Renal cortical epithelial cell (primary cell): ENCODE measurements at places on chromosomes 5 and 9. TPM values are rescaled to one million over a fixed set of nuclear protein-coding genes. Genes with fewer than 3 reads are reported as not detected.

DNA sequence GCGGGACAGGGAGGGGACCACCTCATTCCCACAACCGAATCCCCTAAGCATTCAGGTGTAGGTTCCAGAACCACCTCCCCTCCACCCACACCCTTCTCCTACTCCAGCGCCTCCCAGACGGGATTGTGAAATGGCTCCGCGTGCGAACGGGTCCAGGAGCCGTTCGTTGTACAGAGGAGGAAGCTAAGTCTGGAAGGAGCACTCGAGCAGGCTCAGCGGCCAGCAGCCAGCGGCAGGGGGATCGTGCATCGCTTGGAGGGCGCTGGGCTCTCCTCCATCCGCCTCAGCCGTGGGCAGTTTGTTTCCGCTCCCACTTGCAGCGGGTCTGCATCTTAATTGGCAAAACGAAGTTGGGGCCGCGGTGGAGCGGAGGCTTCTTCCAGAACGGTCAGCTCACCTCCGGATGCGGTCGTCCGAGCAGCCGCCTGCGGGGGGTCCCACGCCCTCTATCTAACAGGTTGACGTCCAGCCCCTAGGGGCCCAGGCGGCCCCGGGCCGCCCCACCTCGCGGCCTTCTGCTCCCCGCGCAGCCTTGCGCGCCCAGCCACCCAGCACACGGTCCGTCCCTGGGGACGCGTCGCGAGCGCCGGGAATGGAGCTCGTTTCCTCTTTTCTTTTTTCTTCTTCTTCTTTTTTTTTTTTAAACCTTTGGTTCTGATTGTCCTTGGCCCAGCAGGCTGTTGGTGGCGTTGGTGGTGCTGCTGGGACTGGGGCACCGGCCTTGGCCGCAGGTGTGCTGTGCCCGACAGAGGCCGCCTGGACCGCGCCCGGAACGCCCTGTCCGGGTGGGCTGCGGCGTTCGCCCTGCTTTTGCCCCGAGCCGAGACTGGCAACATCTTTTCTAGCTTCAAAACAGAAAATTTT lies 3.9 kb upstream of the BARX1 start:
- DNase-seq: no peak

DNA sequence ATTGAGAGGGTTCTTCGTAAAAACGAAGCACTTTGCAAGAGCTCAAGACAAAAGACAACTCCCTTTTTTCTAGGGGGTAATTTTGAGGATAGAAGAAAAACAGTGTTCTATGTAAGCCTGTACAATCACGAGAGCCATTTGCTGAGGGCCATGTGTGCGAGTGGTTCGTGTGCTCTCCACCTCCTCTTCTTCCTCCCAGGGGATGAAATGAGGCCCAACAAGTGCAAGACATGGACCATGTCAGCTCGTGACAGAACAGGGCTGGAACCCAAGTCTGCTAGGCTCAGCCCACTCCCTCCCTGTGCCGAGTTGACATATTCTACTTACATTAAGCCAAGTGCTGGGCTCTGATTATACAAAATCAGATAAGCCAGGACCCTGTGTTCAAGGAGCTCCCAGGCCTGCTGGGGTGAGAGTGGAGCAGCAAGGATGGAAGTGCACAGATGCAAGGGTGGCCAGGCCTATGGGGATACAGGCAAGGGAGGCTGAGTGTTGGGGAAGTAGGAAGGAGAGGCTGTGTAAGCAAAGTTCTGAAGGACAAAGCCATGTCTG lies 97.9 kb upstream of the MSX2 start:
- DNase-seq: no peak

GRCh38 chr9:82184524-82184923 lies 196.0 kb downstream of the SPATA31D1 start:
- DNase-seq: no peak

GRCh38 chr9:16928179-16928945 lies 57.9 kb upstream of the BNC2 start:
- DNase-seq: peak; percentile 45

KCTD16 gene
- 0.35 and 1.1 TPM in 2 replicates for total RNA-seq

SYNPO gene
- total RNA-seq: 3.3 and 23.1 TPM in 2 replicates

CCDC180 gene
- 0.17 and 1.5 TPM in 2 replicates for total RNA-seq

SHC3 gene
- total RNA-seq: 1.1 and 2.1 TPM in 2 replicates

ZNF622 gene
- total RNA-seq: 53.3 and 98.3 TPM in 2 replicates

IFNA13 gene
- not detected in 2 replicates for total RNA-seq

ENTREP1 gene
- total RNA-seq: 1.0 and 2.4 TPM in 2 replicates

CORO2A gene
- total RNA-seq: 4.9 and 5.5 TPM in 2 replicates
